Lower lobe of right lung (tissue), 2 donors: ENCODE measurements at places on chromosomes 3 and 15.
A peak's percentile ranks its signal among the peaks of the same experiment; 100 is the strongest.

GRCh38 chr15:64095431-64095794 lies 369 bp upstream of the SNX1 start:
- no peak for DNase-seq

DNA sequence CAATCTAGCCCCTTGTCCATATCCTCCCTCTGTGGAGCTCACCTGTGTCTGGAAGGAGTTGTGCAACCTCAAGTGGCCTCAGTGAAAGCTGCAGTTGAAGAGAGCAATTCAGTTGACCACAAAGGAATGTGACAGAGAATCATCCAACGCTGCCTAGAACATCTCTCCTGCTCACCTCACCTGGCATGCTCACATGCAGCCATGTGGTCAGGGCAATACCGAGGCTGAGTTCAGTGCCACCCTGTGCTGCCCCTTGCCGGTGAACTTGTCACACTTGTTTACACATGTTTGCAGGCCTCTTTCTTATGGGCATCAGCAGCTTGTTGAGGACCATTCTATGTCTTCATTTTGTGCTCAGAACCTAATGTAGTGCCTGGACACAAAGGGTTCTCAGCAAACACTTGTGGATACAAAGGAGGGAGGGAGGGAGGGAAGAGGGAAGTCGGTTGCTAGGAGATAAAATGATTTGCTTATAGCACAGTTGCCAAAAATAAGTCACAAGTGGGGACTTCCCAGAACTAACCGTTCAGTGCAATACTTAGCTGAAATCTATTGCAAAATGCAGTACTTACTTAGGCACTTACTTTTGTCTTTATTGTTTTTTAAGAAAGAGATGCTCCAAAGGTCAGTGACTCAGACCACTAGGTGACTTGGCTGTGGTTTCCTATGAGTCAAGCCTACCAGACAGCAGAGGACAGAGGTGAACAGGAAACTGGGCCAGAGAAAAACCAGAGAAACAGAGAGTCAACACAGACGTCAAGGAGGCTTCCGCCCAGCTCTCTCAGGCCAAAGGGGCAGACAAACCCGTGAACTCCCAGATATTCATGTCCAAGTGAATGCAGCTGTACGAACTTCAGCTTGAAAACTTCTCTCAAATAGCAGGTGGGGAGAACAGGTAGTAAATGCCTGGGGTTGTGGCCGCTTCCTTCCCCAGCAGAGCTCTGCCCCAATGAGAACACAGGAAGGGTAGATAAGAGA lies 227.8 kb upstream of the CTNNB1 start:
- DNase-seq, result peak; percentile 78

GRCh38 chr15:81749716-81750375 lies 296.0 kb downstream of the MEX3B start:
- DNase-seq, result no peak

GRCh38 chr3:14389716-14390115 lies 12.7 kb upstream of the SLC6A6 start:
- DNase-seq, result no peak

DNA sequence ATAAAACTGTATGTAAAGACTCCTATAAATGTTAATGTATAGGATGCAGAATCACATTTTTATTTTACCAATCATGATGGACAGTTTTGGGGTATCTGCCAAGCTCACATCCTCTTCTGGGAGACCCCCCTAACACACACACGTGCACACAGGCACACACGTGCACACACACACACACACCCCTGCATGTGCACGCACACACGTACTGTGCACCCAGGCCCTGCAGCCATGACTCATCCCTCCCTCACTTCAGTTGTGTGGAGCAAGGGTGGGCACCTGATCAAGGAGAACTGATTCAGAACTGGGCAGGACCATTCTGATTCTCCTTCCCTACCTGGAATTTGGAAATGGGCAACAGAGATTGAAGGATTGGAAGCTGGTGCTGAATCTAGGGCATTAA lies 16.0 kb upstream of the MINDY4B start:
- no peak for DNase-seq

DNA sequence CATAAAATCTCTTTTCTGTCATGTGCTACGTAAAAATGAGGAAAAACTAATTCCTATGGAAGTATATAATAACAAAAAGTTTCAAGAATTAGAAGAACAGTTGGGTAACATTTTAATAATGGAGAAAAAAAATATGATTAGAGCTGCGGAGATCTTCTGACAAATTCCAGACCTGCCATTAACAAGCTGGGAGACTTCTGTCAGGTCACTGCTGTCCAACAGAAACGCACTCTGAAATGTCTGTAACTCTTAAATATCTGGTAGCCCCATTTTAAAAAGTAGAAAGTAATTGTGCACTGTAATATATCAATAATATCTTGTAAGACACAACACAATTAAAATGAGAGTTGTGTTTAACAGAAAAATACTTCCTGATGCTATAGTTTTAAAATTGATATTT lies 15.7 kb downstream of the GOLIM4 start:
- DNase-seq, result no peak

- peak; percentile 45 for DNase-seq
Observed at GRCh38 chr3:51024765-51025632, 350.3 kb downstream of the DOCK3 start.

DNA sequence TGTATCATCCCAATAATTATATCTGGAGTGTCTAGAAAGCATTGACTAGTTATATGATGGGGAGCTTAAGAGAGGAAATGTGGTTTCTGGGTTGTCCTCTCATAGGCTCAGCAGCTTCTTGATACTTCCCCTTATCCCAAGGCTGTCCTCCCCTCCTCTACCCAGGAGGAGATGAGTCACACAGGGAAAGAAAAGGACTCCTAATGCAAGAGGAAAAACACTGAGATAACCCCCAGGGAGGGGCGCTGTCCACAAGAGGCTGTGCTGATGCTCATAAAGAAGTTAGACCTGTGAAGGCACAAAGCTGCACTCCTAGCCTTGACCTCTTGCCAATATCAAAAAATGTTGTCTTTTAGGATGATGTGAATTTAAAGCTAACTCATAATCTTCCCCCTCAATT lies 28.8 kb upstream of the GYG1 start:
- DNase-seq, result no peak

DNA sequence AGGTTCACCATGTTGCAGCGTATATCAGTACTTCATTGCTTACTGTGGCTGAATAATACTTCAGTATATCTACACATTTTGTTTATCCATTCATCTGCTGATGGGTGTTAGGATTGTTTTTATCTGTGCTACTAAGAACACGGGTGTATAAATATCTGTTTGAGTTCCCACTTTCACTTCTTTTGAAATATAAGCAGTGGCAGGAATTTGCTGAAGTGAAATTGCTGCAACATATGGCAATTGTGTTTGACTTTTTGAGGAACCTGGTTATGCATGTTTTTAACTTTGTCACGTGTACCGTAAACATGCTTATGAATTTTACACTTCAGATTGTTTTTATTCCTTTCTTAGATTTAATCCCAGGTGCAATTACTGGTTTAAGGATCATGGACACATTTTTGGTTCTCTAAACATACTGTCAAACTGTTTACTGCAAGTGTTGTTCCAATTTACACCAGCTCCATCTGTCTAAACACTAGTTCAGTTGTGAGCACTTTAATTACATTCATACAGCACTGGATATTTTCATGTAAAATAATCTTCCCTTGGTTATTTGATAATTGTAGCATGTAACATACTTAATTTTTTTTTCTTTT lies 23.1 kb downstream of the TRAK1 start:
- no peak for DNase-seq

DNA sequence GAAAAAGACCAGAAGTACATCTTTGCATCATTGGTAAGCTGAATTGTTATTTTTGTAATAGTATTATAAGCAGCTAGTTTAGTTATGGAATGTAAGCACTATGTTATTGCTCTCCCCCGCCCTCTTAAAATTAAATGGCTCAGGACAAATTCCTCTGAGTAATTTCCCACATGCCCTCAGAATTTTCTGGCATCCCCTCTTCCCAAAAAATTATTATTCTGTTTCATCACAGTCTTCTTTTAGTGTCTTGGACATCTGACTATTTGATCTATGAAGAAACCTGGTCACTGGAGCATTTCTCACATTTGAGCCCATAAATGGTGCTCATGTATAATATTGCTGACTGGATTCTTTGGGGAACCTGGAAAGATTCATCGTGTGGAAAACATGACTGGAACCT lies 68.3 kb downstream of the KLHL25 start:
- no peak for DNase-seq

DNA sequence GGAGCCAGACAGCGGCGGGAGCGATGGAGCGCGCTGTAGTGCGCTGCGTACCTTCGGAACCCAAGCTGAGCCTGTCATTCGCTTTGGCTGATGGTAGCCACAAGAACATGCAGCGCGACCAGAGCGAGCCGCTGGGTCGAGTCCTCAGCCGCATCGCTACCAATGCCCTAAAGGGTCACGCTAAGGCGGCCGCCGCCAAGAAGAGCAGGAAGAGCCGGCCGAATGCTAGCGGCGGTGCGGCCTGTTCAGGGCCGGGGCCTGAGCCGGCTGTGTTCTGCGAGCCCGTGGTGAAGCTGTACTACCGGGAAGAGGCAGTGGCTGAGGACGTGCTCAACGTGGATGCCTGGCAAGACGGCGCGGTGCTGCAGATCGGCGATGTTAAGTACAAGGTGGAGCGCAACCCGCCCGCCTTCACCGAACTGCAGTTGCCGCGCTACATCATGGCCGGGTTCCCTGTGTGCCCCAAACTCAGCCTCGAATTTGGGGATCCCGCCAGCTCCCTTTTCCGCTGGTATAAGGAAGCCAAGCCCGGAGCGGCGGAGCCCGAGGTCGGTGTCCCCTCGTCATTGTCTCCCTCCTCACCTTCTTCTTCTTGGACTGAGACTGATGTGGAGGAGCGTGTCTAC lies 498 bp downstream of the PDE12 start:
- peak; percentile 57 for DNase-seq

DNA sequence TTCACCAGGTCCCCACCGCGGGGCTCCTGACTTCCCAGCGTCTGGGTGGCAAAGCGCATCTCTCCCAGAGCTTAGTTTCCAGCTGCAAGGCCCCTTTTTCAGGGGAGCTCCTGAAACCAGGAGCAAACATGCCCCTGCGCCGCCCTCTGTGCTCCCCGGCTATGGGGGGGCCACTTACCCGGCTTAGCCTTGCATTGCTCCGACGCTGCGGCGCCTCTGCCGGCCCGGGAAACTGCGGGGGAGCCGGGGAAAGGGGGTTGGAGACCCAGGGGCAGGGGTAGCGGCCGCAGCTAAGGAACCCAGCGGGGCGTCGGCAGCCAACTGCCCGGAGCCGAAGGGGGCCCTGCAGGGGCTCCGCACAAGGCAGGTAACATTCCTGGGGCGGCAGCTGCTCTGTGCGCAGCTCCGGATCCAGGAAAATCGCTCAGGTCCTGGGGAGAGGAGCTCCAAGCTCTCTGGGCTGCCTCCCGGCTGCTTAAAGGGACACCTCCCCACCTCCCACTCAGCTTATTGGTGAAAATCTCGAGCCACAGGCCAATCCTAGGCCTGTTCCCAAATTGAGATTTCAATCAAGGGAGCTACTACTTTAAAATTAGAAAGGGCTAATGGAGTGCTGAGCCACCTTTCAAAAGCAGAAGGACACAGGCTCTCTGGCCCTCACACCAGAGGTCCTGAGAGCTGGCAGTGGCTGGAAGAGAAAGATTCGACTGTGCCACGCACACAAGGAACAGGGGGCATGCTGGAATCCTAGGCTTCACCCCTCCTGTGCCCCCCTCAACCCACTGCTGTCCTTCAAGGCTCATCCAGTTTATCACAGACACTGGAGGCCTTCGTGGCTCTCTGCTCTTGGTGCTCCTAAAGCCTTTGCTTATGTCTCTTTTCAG lies 42.7 kb upstream of the PRICKLE2 start:
- peak; percentile 54 for DNase-seq

DNA sequence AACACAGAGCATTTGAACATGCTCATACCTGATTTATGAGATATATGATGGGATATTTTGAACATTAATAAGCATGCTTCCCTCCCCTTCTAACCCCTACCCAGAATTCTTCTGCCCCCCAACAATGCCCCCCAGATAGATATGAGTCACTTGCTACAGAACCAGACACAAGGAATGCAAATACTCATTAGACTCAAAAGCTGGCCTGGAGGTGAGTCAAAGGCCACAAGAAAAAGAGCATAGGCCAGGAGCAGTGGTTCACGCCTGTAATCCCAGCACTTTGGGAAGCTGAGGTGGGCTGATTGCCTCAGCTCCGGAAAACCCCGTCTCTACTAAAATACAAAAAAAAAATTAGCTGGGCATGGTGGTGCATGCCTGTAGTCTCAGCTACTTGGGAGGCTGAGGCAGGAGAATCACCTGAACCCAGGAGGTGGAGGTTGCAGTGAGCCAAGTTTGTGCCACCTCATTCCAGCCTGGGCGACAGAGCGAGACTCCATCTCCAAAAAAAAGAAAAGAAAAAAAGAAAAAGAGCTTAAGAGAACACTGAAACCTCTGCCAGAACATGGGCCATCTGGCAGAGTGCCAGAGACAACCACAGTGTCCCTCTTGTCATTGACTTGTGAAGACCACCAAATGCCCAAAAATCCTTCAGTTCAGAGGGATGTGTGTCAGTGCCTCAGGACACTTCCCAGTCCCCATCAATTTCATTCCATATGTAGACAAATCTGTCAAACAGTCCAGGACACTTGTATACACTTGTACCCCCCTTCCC lies 3.9 kb upstream of the SH3GL3 start:
- DNase-seq, result no peak

DNA sequence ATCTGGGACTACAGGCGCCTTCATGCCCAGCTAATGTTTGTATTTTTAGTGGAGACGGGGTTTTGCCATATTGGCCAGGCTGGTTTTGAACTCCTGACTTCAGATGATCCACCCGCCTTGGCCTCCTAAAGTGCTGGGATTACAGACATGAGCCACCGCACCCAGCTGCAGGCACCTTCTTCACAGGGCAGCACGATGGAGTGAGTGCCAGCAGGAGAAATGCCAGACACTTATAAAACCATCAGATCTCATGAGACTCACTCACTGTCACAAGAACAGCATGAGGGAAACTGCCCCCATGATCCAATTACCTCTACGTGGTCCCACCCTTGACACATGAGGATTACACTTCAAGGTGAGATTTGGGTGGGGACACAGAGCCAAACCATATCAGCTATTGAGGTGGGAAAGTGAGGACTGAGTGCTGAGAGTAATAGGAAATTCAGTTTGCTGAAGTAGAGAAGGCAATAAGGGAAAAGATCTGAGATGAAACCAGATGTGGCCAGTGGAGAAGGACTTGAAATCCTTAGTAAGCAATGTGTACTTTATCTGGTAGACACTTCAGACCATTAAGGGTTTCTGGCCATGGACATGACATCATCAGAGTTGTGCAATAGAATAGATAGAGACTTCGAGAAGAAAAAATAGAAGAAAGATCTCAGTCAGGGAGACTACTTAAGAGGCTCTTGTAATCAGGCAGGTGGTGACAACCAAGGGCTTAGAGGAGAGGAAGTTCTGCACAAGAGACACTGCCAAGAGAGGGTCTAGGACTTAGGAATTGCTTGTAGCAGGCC lies 18.1 kb upstream of the ATP13A5 start:
- DNase-seq, result no peak

- DNase-seq, result no peak
Observed at GRCh38 chr3:54198556-54198955, 76.2 kb downstream of the CACNA2D3 start.

DNA sequence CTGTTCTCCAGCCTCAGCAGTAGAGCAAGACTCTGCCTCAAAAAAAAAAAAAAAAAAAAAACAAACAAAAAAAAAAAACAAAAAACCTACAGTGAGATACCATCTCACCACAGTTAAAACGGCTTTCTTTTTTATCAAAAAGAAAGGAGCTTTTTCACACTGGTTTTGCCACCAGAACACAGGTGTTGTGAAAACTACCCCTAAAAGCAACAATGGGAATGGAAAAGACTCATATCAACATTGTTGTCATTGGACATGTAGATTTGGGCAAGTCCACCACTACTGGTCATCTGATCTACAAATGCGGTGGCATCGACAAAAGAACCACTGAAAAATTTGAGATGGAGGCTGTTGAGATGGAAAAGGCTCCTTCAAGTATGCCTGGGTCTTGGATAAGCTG lies 24.8 kb upstream of the SLC25A38 start:
- DNase-seq, result no peak

GRCh38 chr3:125587039-125587648 lies 8.2 kb downstream of the OSBPL11 start:
- no peak for DNase-seq
